ENCODE measurements at places on chromosomes 1 and 21.
A peak's percentile ranks its signal among the peaks of the same experiment; 100 is the strongest.

- DNase-seq = no peak
These were observed 126.7 kb upstream of the CSF3R start for GRCh38 chr1:36609241-36610027.

GRCh38 chr1:12552951-12553921 lies 64.8 kb downstream of the DHRS3 start:
- no peak for DNase-seq

- DNase-seq = no peak
These were observed 5.1 kb downstream of the PARP1 start for GRCh38 chr1:226402739-226403165.

DNA sequence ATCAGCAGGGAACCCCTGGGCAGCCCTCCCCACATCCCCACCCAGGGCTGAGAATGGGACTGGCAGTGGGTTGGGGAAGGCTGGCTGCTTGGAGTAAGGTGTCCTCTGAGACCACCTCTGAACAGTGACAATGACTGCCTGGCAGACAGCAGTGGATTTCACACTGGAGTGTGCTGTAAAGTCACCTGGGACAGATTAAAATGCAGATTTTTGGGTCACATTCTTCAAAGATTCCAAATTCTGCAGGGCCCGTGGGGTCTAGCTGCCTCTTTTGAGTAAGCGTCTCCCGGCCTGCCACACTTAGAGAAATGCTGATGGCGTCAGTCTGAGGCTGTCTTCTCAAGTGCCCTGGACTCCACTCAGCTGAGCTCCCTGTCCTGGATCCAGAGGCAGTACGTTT lies 164.5 kb downstream of the GRIK3 start:
- no peak for DNase-seq

GRCh38 chr1:50853325-50853724 lies 106.7 kb downstream of the FAF1 start:
- DNase-seq = no peak

GRCh38 chr1:12398479-12398878 lies 168.6 kb downstream of the VPS13D start:
- DNase-seq = no peak

GRCh38 chr1:212696721-212697331 lies 2.8 kb downstream of the BATF3 start:
- DNase-seq = no peak

DNA sequence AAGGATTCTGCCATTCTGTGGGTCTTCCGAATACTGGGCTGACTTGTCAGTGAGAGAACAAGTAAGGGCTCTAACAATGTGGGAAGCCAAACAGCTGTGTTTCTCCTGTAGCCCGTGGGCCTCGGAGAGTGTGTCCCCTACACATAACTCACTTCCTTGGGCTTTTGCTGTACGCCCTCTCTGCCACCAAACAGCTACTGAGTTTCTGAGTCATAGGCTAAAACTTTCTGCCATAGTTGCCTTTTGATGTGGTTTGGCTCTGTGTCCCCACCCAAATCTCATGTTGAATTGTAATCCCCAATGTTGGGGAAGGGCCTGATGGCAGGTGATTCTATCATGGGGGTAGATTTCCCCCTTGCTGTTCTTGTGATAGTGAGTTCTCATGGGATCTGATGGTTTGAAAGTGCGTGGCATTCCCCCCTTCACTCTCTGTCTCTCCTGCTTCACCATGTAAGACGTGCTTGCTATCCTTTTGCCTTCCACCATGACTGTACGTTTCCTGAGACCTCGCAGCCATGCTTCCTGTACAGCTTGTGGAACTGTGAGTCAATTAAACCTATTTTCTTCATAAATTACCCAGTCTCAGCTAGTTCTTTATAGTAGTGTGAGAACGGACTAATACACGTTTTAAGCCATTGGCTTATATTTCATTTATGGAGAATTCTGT lies 194.8 kb upstream of the HMCN1 start:
- DNase-seq = no peak

GRCh38 chr21:35926003-35926740 lies 134.2 kb downstream of the SETD4 start:
- no peak for DNase-seq

GRCh38 chr1:228087771-228088251 lies 5.3 kb downstream of the ARF1 start:
- peak; percentile 72 for DNase-seq

DNA sequence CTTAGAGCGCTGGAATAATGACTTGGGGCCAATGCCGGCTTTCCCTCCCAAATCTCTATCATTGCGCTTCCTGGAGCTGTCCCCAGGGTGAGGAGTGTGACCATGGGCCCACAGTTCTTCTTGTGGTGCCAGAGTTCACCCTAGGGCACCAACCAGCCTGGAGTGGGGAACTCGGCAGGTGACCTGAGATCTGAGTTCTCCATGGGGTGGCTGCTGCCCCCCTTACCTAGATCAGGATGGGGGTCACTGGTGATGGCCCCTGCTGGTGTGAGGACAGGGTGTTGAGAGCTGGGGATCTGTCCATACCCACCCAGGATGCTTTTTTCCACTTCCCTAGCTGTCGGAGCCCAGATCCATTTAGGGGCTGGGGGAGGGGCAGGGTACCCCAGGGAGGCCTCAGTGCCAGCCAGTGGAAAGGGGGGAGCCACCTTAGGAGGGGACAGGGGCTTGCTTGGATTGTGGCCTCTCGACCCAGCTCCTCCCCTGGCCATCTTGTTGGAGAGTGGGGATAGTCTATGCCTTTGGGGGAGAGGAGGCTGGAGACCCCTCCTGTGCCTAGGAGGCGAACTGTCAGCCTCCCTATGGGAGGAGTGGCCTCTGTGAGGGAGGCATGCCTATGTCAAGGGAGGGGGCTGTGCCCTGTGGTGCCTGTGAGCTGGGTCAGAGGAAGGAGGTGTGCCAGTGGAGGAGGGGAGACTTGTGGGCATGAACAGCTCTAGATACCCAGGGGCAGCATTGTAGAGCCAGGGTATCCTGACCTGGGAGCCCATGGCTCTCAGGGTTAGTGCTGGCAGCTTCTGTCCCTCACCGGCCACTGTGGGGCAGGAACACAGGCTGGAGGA lies 1.7 kb downstream of the FOXO6 start:
- DNase-seq = no peak

- no peak for DNase-seq
These were observed 1.5 kb downstream of the TRNP1 start for GRCh38 chr1:26994787-26995517.

GRCh38 chr1:30318413-30318812 lies 405.0 kb downstream of the MATN1 start:
- no peak for DNase-seq

DNA sequence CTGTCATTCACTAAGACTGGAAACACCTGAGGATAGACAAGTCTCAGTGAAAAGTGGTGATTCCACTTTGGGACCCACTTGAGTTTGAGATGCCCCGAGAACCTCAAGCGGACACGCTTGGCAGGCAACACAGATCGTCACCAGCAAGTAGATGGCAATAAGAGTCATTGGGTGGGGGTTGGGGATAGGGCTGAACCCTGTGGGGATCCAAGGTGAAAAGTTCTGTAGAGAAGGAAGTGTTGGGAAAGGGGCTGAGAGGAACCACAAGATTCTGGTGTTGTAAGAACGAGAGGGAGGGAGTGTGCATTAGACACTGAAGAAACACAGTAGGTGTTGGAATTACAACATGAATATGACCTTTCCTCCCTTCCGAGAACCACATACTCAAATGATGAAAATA lies 45.4 kb upstream of the TDRD10 start:
- DNase-seq = peak; percentile 87

GRCh38 chr1:222996310-222996975 lies 146.6 kb downstream of the TLR5 start:
- DNase-seq = no peak

DNA sequence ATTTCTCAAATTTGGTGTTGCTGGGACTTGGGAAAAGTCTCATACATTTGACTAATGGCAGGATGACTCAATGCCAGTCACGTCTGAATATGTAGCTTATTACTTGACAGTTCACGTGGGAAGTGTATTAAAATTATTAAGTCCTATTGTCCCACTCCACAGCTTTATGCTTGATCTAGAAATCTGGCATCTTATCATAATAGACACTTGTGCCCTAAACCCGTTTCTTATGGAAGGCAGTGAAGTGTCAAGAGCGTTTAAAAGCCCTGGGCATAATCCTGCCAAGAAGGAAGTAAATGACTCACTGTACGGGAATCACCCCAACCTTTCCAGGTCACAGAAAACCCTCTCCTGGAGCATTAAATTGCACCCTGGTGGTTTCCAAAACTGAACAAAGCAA lies 207.4 kb downstream of the APP start:
- no peak for DNase-seq

- DNase-seq = no peak
These were observed 604.7 kb upstream of the PLXNA2 start for GRCh38 chr1:208848854-208849253.

- no peak for DNase-seq
These were observed 34.6 kb downstream of the RUNX3 start for GRCh38 chr1:24895511-24895910.

- no peak for DNase-seq
These were observed 62.8 kb upstream of the PDE9A start for GRCh38 chr21:42590431-42591131.

- DNase-seq = peak; percentile 51
These were observed 7.3 kb upstream of the DEDD start for GRCh38 chr1:161139766-161140165.

DNA sequence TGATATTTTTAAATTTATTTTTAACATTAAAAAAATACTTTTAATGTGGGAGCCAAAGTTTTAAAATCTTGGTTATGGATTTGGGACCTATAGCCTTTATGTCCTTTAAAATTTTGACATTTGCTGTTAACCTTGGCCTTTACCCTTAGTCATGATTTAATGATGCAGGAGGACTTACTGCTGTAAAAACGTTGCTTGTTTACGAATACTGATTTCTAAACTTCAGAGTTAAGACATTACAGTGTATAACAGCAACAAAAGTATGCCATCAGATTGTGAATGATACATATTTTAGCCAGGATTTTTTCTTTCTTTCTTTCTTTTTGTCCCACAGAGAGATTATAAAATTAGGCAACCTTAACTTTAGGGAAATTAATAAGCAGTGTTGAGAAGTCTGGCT lies 8.9 kb downstream of the RBM15 start:
- no peak for DNase-seq

GRCh38 chr1:12245116-12245515 lies 15.3 kb downstream of the VPS13D start:
- no peak for DNase-seq

- no peak for DNase-seq
These were observed 213.4 kb downstream of the DISC1 start for GRCh38 chr1:231839999-231840398.

DNA sequence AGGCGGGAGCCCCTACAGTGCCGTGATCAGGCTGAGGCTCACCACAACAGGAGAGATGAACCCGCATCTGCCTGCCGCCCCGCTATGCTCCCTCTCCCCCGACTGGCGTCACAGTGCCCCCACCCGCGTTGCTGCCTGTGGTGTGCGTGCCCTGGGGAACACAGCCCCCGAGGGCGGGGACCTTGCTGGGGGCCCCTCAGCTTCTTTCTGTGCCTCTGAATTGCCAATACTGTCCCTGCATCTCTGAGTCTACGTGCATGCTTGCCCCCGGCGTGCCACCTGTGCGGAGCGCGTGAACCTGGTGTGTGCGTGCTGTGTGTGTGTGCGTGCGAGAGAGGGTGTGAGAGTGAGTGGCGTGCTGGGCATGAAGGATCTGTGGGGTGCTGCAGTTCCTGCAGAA lies 10.3 kb downstream of the PARS2 start:
- no peak for DNase-seq

DNA sequence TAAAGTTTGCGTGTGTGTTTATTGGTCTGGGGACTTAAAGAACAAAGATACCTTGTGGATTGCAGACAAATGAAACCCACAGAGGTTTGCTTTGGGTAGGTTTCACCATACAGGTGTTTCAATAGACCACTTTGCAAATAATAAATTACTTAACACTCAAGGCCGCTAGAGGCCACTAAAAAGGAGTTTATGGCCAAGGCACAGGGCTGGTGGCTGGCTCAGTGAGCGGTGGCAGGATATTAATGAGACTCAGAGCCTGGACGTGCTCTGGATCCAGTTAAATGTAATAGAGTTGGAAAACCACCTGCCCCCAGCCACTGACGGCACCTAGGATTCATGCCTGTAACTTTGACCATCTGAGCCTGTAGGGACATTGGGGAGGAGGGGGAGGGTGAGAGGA lies 44.5 kb downstream of the LRRC38 start:
- DNase-seq = no peak

GRCh38 chr1:152458384-152459185 lies 44.5 kb upstream of the CRNN start:
- peak; percentile 77 for DNase-seq

DNA sequence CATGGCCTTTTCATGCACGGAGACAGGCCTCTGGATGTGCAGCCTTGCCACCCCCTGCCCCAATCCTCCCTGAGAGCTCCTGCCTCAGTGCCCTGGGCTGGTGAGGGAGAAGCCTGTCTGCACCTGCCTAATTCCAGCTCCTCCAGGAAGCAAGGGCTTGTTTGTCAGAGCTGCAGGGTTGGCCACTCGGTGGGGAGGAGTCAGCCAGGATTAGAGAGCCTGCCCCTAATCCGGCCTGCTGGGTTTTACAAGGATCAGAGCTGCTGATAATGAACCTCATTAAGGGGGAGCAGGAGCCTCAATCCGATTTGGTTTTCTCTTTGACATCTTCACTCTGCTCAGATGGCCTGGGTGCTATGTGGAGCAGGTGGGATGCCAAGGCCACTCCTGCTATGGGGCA lies 31.9 kb upstream of the LHX4 start:
- no peak for DNase-seq

GRCh38 chr21:29233611-29234540 lies 64.8 kb upstream of the BACH1 start:
- peak; percentile 74 for DNase-seq

DNA sequence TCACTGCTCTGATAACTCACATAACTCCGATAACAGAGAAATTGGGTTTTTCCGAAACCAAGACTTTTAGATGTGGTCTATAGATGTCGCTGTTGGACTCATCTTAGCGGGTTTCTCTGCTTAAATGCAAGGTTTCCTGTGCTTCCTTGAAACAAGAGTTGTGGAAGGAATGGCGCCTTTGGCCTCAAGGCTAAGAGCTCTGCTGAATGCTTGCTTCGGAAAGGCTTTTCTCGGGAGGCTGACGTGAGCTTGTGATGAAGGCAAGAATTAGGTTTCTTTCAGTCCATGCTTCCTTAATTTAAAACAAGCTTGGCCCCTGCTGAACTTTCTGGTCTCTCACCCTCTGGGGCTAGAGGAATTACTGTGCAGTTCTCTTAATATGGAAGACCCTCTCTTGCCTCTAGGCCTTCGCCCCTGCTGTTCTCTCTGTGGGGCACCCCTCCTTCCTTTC lies 113.5 kb downstream of the MAP3K21 start:
- peak; percentile 8 for DNase-seq

GRCh38 chr21:15472108-15473040 lies 257.4 kb upstream of the USP25 start:
- no peak for DNase-seq

Measured in CD14-positive monocyte (primary cell).